Left cardiac atrium (tissue), 4 donors: ENCODE measurements at places on chromosomes 16 and 17. TPM values are rescaled to one million over a fixed set of nuclear protein-coding genes. Genes with fewer than 3 reads are reported as not detected.

Gene SYNGR3
- 0.74 TPM for total RNA-seq

Gene SLC35G6
- total RNA-seq: not detected

Gene GH1
- total RNA-seq: not detected

Gene RBBP6
- 39.4 TPM for total RNA-seq

Gene SCNN1B
- total RNA-seq: 0.91 TPM

Gene SRCAP
- total RNA-seq: 42.3 TPM

Gene CES5A
- total RNA-seq: 0.26 TPM

Gene CDH15
- 0.09 TPM for total RNA-seq

Gene ODAD4
- total RNA-seq: 1.0 TPM

Gene ATPAF2
- 21.7 TPM for total RNA-seq

Gene SOCS1
- 8.8 TPM for total RNA-seq

Gene CPHXL2
- not detected for total RNA-seq

Gene CCL18
- 16.0 TPM for total RNA-seq

- peak; percentile 92 for DNase-seq
Observed at GRCh38 chr16:57984443-57985203, 13.7 kb upstream of the CNGB1 start.

DNA sequence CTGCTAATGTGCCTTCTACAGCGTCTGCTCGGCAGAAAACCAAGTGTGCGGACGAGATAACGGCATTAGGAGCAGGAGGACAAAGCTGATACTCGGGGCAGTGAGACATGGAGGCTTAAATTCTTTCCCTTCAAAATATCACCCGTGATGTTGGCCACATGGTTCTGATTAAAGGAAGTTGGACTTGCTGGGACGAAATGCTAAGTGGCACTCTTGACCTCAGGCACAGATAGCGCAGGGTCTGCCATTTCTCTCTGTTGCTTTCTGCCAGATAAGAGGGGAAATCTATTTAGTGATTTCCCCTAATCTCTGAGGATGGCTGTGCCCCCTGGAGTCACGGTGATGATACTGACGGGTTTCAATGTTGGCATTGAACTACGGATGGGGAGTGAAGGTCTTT lies 509.6 kb upstream of the EEF2KMT start:
- DNase-seq: no peak

- DNase-seq: no peak
Observed at GRCh38 chr17:69320210-69320907, 6.6 kb downstream of the ABCA5 start.

DNA sequence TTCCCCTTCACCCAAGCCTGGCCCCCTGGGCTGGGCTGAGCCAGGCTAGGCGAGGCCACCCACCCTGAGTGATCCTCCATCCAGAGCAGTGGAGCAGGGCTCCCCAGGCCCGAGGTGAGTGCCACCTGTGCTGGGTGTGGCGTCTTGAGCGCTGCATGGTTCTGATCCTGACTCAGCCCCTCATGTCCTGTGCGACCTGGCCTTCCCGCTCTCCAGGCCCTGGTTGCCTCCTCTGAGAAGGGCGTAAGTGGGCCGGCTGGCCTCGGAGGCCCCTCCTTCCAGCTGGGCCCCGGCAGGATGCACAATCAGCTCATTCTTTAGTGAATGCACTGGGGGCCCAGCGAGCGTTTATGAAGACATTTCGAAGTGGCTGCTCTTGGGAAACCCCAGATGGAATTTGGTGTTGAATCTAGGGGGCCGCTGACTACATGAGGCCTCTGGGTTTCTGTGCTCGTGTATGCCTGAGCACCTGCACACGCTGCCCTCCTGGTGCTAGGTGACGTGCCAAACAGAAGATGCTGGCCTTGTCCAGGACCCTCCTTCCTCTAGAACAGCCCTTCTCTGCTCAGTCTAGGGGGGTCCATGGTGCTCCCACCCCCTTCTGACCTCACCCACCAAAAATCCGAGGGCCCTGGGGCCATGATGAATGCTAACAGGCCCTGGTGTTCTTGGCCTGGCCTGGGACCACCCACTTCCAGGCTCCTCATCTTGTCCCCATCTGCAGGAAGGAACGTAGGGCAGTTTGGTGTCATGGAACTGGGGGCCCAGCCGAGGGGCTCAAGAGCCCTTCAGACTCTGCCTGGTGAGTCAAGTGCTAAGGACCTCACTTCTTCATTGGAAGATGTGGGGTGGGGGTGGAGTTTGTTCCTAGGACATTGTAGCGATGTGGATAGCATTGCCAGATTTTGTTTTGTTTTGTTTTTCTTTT lies 3.6 kb upstream of the TMEM92 start:
- peak; percentile 46 for DNase-seq

GRCh38 chr16:27799896-27800295 lies 250.0 kb downstream of the KATNIP start:
- no peak for DNase-seq

- no peak for DNase-seq
Observed at GRCh38 chr16:23155445-23156049, 6.3 kb upstream of the USP31 start.

GRCh38 chr17:57665128-57665527 lies 80.0 kb downstream of the CCDC182 start:
- no peak for DNase-seq

DNA sequence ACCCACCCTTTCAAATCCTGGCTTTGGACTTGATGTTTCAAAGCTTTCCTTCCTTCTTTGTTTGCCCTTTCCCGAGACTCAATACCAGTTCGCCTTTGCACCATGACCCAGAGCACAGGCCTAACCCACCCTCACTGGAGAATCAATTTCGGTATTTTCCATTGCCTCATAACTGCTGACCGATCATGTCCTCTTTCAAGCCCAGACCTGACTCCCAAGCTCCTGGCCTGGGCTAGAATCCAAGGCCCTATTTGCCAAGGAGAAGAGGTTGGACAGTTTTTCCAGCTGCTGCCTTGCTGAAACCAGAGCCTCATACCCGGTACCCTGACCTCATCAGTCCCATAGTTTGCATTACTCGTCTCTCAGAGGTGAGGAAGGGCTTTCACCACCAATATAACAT lies 35.3 kb upstream of the HELZ start:
- peak; percentile 28 for DNase-seq

DNA sequence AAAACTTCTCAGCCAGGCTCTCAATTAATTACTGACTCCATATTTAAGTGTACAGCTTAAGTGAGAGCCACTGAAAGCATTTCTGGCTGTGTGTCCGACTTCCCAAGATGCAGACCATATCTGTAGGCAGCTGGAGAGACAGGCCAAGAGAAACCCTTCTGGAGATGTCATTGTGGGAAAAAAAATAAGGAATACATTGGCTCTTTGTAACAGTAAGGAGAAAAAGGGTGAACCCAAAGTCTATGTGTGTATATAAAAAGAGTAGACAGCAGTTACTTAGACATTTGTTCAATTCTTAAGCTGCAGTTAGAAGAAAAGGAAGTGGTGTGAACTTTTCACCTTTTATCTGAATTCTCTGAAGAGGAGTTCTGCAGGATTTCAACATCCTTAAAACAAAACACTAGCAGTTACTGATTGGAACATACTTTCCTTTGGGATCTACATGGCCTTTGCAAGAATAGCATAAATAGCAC lies 21.7 kb downstream of the FAM117A start:
- DNase-seq: no peak

DNA sequence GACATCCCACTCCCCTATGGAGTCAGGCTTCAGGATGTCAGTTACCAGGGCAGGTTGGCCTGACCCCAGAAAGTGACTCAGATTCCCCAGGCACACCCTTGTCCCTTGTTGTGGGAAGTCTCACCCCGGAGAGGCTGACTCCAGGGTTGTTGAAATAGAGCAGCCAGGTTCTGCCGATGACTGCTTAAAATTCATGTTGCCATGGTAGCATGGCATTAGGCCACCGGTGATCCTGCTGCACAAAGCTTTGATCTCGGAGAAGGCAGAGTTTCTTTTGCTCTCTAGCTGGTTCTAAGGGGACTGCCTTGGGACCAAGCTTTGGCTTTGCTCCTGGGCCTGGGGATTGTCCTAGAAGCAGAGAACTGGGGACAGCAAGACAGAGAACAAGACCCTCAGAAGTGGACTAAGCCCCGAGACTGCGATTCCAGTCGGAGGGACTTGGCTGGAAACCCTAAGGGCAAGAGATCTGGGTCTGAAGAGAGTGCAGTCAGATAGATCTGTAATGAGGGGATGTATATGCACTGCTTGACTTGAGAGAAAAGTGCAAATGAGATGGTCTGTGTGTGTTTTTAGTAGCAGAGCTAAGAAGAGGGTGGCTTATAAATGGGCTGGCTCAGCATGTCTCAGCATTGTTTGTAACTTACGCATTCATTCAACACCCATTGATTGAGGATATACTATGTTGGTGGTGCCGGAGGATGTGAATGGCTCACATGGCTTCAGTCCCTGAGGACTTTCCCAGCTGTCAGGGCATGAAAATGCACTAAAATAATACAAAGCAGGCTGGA lies 106.9 kb downstream of the RGS9 start:
- peak; percentile 44 for DNase-seq

- DNase-seq: peak; percentile 62
Observed at GRCh38 chr17:15409721-15410250, 57.6 kb downstream of the CDRT4 start.

GRCh38 chr17:76063875-76064546 lies 8.3 kb downstream of the SRP68 start:
- no peak for DNase-seq

DNA sequence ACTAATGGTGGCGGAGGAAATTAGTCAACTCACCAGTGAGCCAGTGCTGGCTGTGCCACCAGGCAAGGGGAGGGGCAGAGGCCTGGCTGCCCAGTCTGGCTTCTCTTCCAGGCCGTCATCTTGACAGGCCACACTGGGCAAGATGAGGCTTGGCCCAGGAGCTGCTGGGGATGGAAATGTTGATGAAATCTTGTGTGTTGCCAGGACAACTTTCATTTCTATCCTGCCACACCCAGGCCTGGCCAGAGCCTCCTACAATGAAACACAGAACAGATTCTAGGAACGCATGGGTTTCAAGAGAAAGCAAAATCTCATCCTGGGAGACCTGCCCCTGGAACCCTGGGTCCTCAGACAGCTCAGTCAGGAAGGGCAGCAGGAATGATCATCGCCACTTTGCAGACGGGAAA lies 9.3 kb downstream of the HEXIM2 start:
- peak; percentile 81 for DNase-seq

DNA sequence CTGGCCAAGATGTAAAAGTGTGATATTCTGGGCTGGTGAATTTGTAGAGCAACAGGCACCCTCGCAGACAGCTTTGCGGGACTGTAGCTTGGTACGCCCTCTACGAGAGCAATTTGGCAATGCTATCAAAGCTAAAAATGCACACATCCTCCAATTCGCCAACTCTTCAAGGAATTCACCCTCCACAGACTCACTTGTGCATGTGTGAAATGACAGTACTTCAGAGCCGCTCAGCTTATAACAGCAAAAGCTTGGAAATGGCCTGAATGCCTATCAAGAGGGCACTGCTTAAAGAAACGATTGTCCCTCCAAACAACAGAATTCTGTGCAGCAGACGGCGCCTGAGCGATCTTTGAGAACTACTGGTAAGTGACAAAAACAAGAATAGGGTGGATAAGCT lies 130.8 kb downstream of the SDK2 start:
- no peak for DNase-seq

DNA sequence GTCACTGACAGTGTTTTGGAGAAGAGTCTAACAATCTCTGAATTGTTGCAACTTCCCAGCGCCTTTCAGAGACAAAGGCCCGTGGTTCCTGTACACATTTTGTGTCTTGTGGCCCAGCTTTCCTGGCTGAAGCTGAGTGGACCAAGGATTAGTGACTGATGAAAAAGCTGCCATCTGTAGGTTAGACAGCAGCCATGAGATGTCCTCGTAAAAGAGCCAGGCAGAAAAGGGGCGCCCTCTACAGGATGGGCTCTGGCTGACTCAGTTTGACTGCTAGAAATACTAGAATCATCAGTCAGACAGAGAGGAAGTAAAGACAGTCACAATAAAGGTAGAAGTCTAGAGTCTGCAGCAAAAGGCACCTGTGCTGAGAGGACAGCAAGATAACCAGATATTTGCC lies 26.5 kb upstream of the NF1 start:
- no peak for DNase-seq

DNA sequence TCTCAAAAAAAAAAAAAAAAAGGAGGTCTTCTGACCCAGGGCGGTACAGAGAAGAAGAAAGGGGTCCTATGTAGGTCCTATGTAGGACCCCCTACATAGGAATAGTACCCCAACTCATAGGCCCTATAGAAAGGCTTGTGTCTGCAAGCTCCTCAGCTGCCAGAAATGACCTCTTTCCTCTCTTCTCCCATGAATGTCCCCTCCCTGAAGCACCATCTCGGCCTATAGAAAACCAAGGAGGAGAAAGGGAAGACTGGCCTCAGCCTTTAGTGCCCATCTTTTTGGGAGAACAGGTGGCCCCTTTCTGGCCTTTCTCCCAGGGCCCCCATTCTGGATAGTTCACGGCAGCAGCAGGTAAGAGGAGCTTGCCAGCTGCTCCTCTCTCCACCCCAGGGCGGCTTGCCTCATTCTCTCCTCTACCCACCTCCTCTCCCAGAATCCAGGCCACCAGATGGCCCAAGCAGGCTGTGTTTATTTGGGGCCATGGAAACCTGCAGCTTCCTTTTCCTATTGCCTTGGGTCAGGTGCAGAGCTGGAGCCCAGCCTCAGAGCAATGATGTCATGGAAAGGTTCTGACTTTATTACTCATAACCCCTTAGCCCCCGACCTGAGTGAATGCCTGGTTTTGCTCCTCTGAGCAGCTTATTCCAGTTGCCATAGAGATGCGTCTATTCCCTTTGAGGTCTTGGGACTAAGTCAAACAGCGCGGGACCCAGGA lies 1.6 kb upstream of the MRPL58 start:
- no peak for DNase-seq

DNA sequence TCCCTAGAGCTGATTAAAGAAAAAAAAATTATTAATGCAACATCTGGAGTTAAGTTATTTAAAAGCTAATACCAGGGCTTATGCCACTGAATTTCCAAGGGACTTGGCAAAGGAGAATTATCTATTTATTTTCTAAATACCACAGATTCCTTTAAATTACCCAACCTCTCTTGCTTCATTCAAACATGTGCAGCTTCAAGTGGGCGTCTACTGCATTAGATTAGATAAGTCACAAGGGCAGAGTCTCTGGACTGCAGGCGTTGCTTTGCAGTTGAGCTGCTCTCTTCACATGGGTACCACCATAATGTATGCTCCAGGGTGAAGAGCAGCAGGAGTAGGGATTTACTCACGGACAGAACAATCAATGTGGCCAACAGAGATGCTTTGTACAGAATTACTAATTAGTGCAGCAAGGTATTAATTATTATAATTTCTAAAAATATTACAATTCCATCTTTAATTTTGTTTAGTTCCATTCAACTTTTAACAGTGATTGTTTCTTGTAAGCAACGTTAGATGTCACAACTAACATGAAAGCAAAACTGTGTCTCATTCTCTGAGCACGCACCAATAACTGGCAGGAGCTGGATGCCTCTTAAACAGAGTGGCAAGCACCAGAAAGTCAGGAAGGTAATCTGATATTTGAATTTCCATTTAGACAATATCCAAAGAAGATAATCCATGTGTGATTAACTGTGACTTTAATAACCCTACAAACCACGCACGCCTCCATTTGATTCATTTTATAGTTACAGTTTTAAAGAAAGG lies 214.2 kb downstream of the STX8 start:
- DNase-seq: no peak

- no peak for DNase-seq
Observed at GRCh38 chr17:10144982-10145381, 53.4 kb downstream of the GAS7 start.
